ENCODE measurements at places on chromosomes 7 and 10. TPM values are rescaled to one million over a fixed set of nuclear protein-coding genes. Genes with fewer than 3 reads are reported as not detected.

The PPP1R17 gene
- total RNA-seq, result 2.5 TPM

The LEP gene
- total RNA-seq, result not detected

The TMEM184A gene
- total RNA-seq, result 1.8 TPM

The GPNMB gene
- 0.52 TPM for total RNA-seq

The MBLAC1 gene
- 1.7 TPM for total RNA-seq

The AGBL3 gene
- 1.9 TPM for total RNA-seq

- H3K27me3 ChIP-seq, result no peaks in the 10 kb centered on the region
- H3K27ac ChIP-seq, result no peak overlapping the region
- H3K36me3 ChIP-seq, result no peaks in the 10 kb centered on the region
- DNase-seq, result no peak
Observed at GRCh38 chr10:56449770-56450169, 88.7 kb upstream of the ZWINT start.

DNA sequence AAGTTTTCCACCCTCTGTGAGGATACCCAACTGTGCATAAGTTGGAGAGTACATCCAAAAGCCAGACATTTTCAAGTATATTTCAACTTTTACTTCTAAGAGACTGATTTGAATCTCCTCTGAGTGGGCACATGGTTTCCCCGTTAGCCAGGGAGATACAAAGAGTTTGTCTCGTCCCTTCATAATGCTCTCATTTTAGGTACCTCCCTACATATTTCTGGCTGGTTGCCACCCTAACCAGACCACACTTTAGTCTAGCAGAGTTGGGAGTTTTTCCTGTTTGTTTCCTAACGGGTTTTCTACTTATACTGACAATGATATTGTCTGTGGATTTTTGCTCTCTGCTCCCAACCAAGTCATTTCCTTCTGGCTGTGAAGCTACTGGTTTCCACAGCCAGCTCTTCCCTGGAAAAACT is 180.3 kb downstream of the CCDC71L start:
- no peak for DNase-seq
- no peaks in the 10 kb centered on the region for H3K36me3 ChIP-seq
- no peaks in the 10 kb centered on the region for H3K27me3 ChIP-seq
- H3K27ac ChIP-seq, result no peak overlapping the region
- no peak overlapping the region for H3K4me3 ChIP-seq
- no peaks in the 10 kb centered on the region for H3K4me1 ChIP-seq

DNA sequence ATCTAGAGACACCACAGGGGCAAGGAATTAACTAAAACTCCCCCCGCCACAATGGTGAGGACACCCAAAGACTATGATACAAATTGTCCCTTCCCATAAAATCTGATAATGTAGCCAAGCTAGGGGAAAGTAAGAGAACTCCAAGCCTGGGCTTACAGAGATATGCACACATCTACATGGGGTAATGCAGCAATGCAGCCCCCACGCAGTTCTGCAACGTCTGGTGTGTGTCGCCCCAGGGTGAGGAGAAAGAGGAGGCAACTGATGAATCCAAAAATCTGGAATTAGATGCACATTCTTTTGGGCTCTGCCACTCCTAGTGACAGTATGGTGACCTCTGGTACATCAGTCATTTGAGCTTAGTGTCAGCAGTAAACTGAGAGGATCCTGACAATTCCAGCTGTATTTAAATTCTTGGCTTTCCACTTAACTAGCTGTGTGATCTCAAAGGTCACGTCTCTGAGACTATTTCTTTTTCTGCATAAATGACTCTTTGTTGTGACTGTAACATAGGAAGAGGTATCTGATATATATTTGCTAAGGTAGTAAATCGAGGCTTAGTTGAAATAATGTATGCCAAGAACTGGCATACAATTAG is 51.5 kb downstream of the PIP4K2A start:
- no peak overlapping the region for H3K4me3 ChIP-seq
- H3K27me3 ChIP-seq, result no peaks in the 10 kb centered on the region
- H3K36me3 ChIP-seq, result no peaks in the 10 kb centered on the region
- H3K4me1 ChIP-seq, result peaks cover 6% of the 10 kb centered on the region
- H3K27ac ChIP-seq, result no peak overlapping the region

DNA sequence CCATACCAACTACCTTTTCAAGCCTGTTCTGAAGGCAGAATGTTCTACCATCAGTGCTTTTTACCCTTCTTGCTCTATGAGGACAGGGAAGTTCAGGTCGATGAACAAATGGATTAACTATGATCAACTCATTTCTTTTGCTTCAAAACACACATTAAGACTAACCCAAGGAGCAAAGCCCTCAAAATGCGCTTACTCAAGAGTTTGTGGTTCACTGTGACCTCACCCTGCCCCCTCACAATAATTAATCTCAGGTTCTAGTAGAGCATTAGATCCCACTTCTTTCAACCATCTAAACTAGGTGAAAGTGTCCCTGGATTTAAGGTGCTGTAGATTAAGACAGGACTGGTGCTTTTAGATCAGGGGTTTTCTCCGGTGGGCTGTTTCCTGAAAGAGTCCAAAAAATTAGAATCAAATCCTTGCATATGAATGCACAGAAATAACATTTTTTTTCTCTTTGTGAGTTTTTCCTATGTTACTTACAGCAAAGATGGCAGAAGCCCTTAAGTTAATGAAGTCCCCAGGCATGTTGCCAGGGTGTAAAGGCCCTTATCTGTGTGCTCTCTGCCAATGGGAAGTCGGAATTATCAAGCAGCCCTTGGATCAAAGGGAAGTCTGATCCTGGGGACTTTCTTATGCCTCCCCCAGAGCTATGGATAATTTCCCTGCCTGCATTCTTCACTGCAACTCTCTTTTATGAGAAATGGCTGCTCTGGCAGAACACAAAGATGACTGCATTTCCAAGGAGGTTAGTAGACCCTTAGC is 205.5 kb upstream of the STK17A start:
- no peak for DNase-seq
- peaks cover 2% of the 10 kb centered on the region for H3K4me1 ChIP-seq
- H3K27ac ChIP-seq, result no peak overlapping the region
- H3K4me3 ChIP-seq, result no peak overlapping the region
- H3K36me3 ChIP-seq, result no peaks in the 10 kb centered on the region
- no peaks in the 10 kb centered on the region for H3K27me3 ChIP-seq

GRCh38 chr7:81789406-81790119 is 19.7 kb upstream of the HGF start:
- H3K4me1 ChIP-seq, result no peaks in the 10 kb centered on the region
- H3K27ac ChIP-seq, result no peak overlapping the region
- no peak overlapping the region for H3K4me3 ChIP-seq
- no peaks in the 10 kb centered on the region for H3K36me3 ChIP-seq

DNA sequence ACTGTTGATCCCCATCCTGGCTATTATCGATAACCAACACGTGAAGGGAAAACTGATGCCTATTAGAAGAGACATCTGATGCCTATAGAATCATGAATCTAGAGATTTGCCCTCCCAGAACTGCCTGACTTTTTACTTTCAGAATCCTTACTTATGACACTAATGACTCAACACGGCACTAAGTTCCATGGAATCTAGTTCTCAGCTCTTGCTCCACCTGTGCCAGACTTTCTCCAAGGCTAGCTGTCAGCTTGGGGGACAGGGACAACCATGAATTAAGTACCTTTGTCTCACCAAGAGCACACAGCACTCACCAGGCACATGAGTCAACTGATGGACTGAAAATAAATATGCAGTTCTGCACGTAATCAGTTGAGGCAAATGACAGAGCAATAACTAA is 184.2 kb downstream of the FRMD4A start:
- no peak for DNase-seq
- H3K4me1 ChIP-seq, result no peaks in the 10 kb centered on the region
- H3K27me3 ChIP-seq, result no peaks in the 10 kb centered on the region
- no peak overlapping the region for H3K4me3 ChIP-seq

DNA sequence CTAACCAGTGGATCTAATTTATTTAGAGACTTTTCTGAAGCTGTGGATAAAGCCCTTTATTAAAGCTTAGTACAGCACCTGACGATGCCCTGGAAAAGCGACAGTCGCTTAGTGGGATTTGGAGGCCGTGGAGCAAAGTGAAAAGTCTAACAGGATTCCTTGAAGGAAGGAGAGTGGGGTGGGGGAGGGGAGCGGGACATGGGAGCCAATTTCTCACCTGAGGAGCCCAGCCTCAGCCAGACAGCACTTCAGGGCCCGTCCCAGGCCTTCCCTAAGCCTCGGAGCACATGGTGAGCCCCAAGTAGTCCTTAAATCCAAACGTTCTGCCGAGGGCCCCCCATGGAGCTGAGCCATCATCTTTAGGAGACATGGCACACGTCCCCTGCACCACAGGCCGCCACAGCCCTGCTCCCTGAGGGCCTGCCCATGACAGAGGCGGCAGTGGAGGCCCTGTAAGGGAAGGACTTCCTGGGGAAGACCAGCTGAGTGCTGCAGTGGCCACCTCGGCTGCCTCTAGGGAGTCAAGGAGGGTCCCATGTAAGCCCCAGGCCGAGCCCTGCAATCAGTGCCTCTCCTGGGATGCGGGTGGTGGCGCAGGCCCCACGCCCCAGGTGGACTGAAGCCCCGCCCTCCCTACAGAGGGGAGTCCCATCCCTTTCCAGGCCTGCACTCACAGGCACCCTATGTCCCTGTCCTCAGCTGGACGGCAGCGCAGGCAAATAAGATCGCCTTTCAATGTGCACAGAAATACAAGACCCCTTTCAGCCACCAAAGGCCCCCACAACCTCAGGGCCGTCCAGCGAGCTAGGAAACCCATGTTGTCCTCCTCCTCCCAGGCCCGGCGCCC is 187.0 kb downstream of the MAD1L1 start:
- DNase-seq, result no peak
- no peaks in the 10 kb centered on the region for H3K27me3 ChIP-seq
- H3K4me3 ChIP-seq, result no peak overlapping the region
- H3K36me3 ChIP-seq, result no peaks in the 10 kb centered on the region

- H3K27me3 ChIP-seq, result no peaks in the 10 kb centered on the region
- no peak for DNase-seq
- no peak overlapping the region for H3K4me3 ChIP-seq
- no peak overlapping the region for H3K27ac ChIP-seq
- no peaks in the 10 kb centered on the region for H3K4me1 ChIP-seq
- no peaks in the 10 kb centered on the region for H3K36me3 ChIP-seq
Observed at GRCh38 chr10:36465604-36466379, 659.6 kb upstream of the ANKRD30A start.
